ENCODE measurements at places on chromosomes 3 and 15.

- DNase-seq = no peak
Measured at GRCh38 chr3:80017369-80017768, 249.6 kb upstream of the ROBO1 start.

DNA sequence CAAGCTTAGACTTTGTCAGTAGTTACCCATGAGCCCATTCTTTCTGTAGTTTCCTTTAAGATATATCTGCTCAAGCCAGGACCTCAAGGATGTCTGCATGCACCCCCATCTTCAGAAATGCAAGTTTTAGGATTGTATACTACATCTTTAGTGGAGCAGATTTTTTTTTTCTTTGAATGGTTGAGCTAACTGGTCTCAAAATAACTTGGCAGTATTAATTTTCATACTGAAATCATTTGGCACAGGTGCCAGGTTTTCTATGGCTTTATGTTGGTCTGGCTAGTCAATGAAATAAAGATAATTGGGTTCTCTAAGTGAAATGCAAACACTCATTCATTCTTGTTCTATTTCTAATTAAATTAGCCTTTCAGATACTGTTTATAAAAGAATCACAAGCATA is 108.9 kb downstream of the ATG7 start:
- no peak for DNase-seq

- no peak for DNase-seq
Measured at GRCh38 chr15:51931638-51932037, 39.9 kb downstream of the LEO1 start.

GRCh38 chr3:188389711-188390342 is 235.9 kb downstream of the LPP start:
- DNase-seq = peak; percentile 92

GRCh38 chr3:107117922-107118536 is 259.2 kb upstream of the CCDC54 start:
- peak; percentile 45 for DNase-seq

GRCh38 chr15:46344115-46344724 is 709.4 kb downstream of the SQOR start:
- DNase-seq = no peak

GRCh38 chr15:96374499-96374898 is 44.0 kb downstream of the NR2F2 start:
- DNase-seq = no peak

DNA sequence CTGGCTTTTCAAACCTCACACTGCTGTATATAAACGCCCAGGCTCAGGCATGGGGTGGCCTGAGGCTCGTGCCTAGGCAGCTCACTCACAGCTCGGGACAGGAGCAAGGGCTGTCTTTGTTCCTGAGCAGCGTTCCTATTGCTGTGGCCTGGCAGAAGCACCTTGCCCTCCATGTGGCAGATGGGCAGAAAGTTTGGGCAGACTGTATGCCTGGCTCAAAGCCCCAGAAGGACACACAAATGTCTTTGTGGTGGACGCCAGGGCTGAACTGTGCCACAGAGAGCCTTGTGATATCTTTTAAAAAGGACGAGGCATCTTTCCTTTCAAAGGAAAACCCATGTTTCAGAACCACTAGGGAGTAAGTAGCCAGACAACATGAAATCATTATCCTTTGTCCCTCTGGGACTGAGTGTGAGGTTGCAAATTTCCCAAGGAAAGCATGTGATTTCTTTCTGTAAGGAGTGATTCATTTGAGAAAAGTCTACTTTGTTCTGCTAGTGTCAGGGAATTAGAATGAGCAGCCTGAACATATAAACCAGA is 29.3 kb upstream of the UBE2E1 start:
- DNase-seq = no peak

DNA sequence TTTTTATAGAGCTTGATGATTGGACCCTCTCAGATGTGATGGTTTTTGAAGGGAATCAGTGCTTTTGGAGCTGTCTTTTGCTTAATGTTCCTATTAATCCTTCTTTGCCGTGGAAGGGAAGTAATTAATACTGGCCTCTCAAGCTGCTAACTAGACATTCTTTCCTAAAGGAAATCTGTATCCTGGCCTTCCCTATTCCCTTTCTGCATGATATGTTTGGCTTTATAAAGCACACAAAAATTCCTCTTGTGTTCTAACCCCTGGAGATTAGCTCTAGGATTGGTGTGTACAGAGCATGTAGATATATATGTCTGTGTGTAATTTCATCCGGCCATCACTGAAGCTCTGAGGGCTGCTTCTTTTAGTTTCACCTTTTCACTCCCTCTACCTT is 6.9 kb downstream of the ATXN7 start:
- DNase-seq = no peak

DNA sequence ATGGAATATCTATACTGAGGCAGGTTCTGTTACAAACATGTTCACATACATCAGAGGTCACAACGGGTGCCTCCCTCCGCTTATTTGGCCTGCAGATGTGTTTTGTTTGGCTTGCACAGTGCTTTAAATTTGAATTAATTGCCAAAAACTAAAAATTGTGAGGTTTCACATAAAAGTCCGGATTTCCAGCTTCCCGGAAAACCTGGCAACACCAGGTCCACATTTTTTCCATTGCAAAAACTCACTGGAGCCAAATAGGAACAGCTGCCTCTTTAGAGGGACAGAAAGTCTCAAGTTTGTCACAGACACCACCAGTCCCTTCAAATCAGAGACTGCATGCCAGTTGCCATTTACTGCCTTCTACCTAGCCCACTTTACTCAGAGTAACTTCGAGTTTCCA is 205.9 kb upstream of the MDFIC2 start:
- DNase-seq = no peak

GRCh38 chr3:69204315-69204957 is 82.0 kb upstream of the LMOD3 start:
- no peak for DNase-seq

GRCh38 chr3:102826636-102827035 is 391.8 kb downstream of the ZPLD1 start:
- no peak for DNase-seq

- DNase-seq = no peak
Measured at GRCh38 chr15:28243901-28244300, 78.1 kb downstream of the HERC2 start.

DNA sequence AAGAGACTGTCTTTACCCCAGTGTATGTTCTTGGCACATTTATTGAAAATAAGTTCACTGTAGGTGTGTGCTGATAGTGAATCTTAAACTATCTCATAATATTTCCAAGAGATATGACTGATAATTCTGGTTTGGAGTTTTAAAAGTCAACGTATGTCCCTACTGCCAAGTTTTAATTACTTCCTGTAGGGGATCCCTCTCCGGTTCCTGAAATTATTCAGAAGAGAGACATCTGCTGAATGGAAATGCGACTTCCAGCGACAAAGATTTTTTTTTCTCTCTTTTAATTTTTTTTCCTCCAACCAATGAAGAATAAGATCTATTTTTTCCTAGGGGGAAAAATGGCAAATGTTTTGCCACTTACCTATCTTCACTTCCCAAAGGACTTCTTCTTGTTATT is 498.9 kb upstream of the TGFBR2 start:
- no peak for DNase-seq

DNA sequence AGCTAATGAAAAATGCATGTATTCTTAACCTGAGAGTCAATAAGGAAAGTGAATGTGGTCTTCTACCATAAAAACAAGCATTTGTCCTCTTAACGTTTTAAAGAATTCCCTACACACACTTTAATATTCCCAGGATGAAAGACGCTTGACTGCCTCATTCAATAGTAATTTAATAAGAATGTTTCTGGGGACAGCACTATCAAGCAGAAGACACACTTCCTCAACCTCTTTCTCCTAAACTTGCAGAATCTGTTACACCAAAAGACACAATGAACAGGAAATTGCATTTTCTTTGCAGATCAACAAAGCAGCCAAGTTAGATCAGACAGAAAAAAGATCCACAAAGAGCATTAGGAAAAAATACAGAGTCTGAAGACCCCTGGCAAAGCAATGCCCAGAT is 97.7 kb downstream of the PLCH1 start:
- DNase-seq = no peak

DNA sequence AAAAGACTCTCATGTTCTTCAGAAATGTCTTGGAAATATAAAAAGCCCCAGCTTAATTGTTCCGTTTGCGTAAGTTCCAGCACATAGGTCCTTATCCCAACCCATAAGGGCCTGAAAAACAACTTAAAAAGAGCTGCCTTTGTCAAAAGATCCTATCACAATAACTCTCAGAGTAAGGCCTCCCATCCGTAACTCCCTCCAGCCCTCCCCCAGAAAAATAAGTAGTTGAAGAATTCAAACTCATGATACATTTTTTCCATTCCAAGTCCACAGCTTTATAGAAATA is 38.0 kb upstream of the SECISBP2L start:
- DNase-seq = no peak

- DNase-seq = no peak
Measured at GRCh38 chr3:11363715-11364114, 91.5 kb downstream of the ATG7 start.

GRCh38 chr15:24862726-24863521 is 91.9 kb upstream of the SNRPN start:
- DNase-seq = no peak

GRCh38 chr15:60396560-60396957 is 1.2 kb downstream of the ANXA2 start:
- no peak for DNase-seq

GRCh38 chr3:137612291-137612690 is 151.8 kb upstream of the SOX14 start:
- no peak for DNase-seq

DNA sequence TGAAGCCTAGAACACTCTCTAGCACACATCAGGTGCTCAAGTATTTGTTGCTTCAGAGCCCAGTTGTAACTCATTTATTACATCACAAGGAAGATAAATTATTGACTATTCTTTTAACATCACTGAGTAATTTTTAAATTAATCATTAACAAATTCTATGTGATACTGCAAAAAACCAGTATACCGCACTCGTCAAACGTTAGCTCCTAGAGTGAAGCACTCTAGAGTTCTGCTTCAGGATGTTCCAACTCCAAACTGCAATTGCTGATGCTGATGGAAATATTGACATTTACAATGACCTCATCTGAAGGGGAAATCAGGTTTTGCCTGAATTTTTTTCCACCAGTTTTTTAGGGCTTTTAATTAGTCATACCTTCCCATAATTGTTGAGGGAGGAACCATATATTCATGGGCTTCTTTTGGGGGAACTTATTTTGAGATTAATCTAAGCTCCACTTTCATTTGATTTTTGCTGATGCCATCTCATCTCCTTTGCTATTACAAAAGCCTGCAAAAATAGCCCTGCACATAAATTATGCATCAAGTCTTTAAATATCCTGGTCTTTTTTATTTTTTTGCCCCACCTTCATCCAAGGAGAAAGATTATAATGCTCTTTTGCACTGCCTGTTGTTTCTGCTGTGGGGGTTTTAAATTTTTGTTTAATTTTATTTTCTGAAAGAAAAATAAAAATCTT is 123.0 kb upstream of the STAC start:
- DNase-seq = no peak

DNA sequence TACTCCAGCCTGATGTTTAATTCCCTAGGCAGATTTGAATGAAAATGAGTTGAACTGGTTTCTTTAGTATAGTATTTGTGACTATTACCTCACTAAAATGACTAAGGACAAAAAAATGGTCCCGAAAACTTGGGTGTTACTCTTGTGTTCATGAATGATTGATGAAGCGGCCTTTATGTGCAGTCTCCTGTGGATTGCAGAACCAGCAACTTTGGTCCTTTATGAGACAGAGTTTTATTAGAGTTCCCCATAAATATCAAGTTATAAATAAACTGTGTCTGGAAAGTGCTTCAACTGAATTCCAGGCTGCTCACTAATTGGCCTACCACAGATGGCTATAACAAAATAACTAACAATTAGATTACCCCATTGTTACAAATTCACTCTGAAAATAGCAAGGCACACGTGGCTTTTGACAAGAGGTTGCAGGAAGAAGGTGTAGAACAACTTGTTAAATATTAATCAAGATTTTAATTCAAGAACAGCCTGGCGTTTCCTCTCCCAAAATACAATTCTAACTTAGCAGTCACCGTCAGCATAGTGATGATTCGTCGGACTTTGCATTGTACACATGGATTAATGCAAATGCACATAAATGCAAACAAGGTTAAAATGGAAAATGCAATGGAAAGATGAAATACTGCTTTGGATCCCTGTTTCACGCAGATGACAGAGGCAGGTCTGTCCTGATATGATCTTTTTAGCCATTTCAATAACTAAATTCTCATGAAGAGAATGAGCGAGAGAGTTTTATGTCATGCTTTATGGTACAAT is 567.3 kb upstream of the ZNF717 start:
- no peak for DNase-seq

GRCh38 chr15:43776101-43776717 is 557 bp downstream of the ELL3 start:
- DNase-seq = peak; percentile 98

- DNase-seq = peak; percentile 60
Measured at GRCh38 chr15:44308415-44308814, 19.9 kb downstream of the GOLM2 start.

- DNase-seq = no peak
Measured at GRCh38 chr15:31500766-31501449, 174.3 kb downstream of the KLF13 start.

DNA sequence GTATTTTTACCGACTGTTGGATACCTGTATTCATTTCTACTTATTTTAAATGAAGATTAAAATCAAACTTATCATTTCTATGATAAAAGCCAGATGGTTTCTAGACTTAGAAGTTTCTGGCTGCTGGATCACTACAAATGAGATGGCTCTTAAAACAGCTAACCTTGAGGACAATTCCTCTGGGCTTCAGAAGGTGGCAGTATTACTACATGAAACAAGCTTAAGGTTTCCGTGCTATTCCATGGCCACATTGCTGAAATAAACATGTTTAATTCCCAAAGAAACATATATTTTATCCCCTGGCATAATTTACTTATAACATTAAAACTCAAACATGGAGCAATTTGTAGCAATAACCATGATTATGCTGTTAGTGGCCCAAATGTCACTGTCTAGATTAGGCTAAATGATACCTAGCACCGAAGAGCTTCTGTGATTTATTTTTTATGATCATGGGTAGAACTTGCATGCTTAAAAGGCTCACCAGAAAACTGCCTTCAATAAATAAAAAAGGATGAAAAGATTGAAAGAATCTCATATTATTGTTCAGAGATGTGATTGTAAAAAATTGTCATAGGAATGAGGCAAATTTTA is 204.0 kb upstream of the NANOGP8 start:
- peak; percentile 37 for DNase-seq

DNA sequence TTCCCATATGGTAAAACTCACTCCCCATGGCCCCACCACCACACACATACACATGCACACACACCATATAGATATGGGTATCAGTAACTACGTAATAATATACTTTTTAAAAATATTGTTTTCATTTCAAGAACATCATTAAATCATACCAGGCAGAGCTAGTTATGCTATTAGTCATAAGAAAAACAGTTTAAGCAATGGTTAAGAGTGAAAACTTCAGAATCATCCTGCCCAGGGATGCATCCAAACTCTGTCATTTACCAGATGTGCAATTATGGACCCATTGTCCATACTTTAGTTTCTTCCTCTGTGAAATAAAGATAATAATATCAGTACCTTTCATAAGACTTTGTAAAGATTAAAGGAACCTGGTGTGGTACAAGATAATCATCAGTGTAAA is 608.3 kb downstream of the RBMS3 start:
- no peak for DNase-seq

- no peak for DNase-seq
Measured at GRCh38 chr3:117669774-117670173, 960.2 kb downstream of the TUSC7 start.

GRCh38 chr3:77718311-77718710 is 678.4 kb downstream of the ROBO2 start:
- no peak for DNase-seq

- DNase-seq = no peak
Measured at GRCh38 chr15:74863239-74864056, 9.7 kb downstream of the SCAMP2 start.

- DNase-seq = no peak
Measured at GRCh38 chr3:141115789-141116541, 64.8 kb downstream of the SPSB4 start.

- DNase-seq = no peak
Measured at GRCh38 chr3:107555359-107555758, 32.6 kb downstream of the BBX start.

All from OCI-LY7 (cell line).